ENCODE measurements at places on chromosomes 6 and 20.

GRCh38 chr6:7996538-7997111 is 67.6 kb downstream of the BLOC1S5 start:
- no peak for DNase-seq

DNA sequence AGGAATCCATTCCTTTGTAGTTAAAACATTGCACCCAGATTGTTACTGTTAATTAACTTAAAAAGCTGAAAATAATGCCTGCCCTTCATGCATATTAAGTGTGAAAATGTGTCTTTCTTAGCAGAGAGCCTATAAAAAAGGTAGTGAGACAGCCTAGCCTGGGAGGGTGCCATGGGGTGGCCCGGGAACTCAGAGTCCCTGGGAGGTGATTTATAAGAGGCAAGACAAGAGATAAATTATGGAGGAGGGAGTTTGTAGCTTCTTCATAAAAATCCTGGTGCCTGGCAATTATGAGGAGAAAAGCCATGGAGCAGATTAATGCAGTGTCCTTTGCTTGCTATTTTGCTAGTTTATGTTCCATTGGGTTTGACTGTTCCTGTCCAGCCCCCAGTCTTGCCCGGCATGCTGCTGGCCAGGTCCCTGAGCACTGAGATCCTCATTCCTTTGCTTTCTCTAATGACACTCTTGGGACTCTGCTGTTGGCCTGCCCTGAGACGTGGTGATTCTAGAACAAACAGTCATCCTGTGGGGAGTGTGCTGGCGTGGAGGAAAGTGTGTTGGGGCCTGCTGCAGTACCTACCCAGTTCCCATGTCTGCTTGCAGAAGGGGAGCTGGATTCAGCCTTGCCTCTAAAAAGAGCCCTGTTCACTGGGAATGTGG is 4.2 kb downstream of the MLN start:
- no peak for DNase-seq

DNA sequence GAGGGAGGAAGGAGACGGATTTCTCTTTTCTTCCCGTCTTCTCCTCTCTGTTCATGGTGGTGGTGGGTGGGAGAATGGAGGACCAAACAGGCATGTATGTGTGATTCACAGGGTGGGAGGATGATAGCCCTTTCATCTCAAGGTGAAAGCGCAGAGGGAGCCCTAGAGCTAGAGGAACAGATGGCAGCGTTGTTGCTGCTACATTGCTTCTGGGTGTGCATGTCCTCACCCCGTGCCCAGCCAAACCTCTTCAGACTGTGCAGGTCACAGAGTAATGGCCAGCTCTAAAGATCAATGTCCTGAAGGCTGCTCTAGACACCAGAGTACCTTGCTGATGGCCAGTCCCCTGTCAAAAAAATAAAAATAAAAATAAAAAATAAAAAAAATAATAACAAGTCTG is 301.8 kb downstream of the TBC1D7 start:
- DNase-seq: no peak

GRCh38 chr20:10465135-10465534 is 30.0 kb downstream of the SLX4IP start:
- no peak for DNase-seq

DNA sequence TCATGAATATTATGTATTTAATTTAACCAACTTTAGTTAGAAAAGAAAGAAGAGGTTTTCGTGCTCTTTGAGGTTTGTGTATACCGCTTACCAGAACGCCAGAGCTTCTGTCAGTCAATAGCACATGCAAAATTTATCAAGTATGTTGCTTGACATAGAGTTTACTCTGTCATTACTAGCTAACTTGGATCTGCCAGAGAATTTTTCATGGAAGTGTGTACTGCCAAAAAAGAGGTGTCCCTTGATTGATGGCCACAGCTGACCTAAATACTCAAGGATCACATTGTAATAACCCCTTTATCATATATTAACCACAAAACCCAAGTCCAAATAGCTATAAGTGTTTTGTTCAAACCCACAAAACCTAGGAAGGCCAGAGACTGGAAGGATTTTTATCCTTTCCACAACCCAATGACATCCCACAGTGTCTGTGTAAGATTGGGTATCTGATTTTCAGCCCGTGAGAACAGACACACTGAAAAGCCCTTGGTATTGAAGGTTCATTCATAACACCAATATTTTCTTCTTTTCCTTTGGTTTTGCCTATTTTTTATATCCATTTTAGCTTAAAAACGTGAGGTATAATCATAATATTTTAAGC is 194.0 kb upstream of the EYA4 start:
- DNase-seq: no peak

DNA sequence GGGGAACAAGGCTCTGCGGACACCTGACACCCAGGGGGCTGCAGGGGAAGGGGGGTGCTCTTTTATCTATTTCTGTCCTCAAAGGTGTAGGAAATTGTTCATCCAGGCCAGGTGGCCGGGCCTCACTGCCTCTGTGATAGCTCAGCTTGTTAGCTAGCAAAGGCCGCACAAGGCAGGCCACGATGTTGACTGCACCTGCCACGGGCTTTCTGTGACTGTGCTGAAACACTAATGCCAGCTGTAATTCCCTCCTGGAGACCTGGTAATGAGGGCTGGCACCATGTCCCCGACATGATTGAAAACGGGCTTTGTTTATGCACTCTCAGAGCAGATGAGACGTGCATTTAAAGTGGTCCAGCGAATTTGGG is 61.4 kb upstream of the APCDD1L start:
- no peak for DNase-seq

DNA sequence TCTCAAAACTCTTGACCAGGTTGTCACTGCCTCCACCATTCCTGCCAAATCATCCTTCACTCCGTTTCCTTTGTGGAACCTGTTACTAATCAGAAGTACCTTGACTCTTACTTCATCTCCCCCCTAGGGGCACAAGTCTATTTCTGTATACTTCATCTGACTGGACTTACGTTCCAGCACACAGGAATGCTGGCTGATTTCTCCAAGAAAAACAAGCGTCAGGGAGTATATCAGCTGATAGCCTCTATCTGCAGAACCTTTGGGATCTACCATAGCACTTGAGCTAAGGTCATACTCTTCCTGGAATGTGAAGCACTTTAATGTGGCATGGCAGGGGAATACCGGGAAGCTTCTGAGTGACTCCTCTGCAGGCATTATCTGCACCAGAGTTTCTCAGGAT is 178.1 kb upstream of the MOCS1 start:
- no peak for DNase-seq
